Gastroesophageal sphincter (tissue), 4 donors: ENCODE measurements at places on chromosomes 3 and 15.

- ATAC-seq = no peak
Measured at GRCh38 chr3:138195481-138195880, 8.4 kb downstream of the ARMC8 start.

- ATAC-seq = no peak
Measured at GRCh38 chr3:42500091-42500490, 2.4 kb upstream of the VIPR1 start.

- ATAC-seq = no peak
Measured at GRCh38 chr3:79651536-79652065, 116.2 kb downstream of the ROBO1 start.

DNA sequence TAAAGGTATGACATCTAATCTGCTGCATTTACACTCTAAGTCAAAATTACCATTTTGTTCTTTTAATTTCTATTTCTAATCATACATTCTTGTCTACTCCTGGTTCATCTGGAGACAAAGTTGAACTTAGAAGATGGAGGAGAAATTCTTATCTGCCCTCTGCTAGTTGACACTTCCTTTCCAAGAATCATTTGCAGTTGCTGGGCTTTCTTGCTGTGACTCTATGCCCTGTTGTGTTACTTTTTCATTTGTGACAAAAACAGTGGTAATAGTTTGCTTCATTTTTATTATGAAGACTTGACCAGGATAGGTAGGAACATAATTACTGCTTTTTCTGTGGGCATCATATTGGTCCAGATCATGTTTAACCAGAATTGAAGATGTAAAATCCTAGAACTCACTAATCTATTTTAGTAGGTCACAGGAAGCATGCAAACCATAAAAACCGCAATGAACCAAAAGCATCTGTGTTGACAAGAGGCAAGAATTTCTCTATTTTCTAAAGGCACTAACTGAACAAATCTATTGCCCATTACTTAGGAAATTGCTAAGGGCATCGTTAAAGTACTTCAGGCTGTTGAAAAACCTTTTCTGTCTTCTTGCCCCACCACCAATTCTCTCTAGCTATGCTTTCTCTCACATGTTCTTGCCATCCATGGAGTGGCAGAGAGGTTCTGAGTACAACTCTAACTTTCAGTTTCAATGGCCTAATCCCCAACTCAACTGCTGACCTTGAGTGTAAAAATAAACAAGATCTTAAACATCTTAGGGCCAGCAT lies 4.2 kb upstream of the CCR2 start:
- no peak for ATAC-seq
